ENCODE measurements at places on chromosomes 2 and 18.

GRCh38 chr2:31813016-31813415 is 197.8 kb downstream of the MEMO1 start:
- no peak for DNase-seq

- no peak for DNase-seq
These were observed 504.7 kb downstream of the EIPR1 start for GRCh38 chr2:2872713-2873449.

DNA sequence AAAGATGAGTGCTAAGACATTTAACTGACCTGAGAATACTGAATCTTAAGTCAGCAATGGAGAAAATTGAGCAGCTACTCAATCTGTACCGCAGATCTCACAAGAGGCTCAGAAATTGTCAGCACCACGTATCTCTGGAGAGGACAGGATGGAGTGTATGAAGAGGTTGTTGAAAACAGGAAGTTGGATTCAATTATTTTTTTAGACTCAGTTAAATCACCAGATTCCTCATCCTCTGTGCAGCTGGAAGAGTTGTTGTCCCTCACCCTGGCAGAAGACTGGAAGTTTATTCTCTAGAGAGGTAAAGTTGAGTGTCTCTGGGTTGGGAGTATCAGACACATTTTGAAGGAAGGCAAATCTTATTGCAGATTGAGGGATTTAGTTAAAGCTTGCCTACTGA is 114.9 kb upstream of the NT5C1B start:
- DNase-seq = no peak

DNA sequence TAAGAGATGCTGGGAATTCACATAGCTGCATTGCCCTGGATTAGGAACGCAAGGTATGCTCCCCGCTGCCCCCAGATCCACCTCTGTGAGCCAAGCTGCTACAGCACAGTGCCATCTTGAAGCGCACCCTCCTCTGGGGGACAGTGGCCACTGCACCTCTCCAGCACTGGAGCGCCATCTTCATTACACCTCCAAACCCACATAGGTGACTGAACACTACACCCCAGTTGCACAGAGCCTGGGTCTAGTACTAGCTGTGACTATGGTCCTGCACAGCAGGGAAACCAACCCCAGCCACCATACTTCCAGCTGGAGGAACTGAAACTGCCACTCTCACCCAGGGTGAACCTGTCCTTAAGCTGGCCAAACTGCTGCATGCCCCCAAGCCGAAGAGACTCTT is 84.6 kb downstream of the TMEM237 start:
- DNase-seq = no peak

- DNase-seq = no peak
These were observed 30.3 kb upstream of the AFTPH start for GRCh38 chr2:64493788-64494187.

GRCh38 chr2:172342611-172343010 is 84.8 kb upstream of the ITGA6 start:
- no peak for DNase-seq

- DNase-seq = no peak
These were observed 64.7 kb upstream of the KLF7 start for GRCh38 chr2:207230261-207231105.

DNA sequence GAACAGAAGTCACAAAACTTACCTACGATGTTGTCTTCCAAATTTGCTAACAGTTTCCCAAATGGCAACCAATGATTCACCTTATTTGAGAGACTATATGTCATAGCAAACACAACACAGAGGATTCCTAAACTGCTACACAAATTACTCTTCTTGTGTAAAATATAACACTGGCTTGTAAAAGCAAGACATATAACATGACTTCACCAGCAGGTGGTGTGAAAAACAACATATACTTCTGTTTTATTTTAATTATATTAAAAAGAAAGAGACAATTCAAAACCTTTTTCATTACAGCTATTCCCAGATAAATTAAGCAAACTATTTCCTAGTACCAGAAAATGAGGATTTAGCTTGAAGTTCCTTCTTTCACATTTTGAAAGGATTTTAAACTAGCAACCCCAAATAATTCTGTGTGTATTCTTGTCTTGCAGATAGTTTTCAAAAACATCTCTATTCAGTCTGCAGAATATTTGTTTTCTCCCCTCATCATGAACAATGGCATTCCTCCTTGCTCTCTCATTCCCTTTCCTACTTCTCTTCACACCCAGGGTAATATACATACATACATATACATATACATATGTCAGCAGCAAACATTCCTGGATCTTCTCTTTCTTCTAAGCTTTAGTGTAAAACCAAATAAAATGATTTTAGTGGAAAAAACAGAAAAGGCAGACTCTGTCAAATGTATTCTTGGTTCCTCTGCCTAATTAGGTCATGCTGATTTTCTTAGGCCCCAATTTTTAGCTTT is 62.1 kb downstream of the SCN3A start:
- DNase-seq = peak; percentile 29

DNA sequence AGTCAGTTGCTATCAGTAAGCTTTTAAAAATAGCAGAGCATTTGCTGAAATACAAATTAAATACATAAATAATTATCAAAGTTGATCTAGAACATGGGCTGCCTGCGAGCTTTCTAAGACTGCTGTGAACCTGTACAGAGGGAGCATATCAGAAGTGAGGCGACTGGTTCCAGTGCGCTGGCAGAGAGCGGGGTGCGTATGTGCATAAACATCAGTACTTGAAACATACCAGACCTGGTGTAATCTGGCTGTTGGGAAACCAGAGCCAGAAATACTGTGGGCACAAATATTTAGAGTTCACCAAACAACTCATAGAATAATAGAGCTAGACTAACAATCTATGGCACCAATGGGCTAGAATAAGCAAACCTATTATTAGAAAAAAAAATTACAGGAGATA is 27.3 kb downstream of the PDIA6 start:
- DNase-seq = no peak

DNA sequence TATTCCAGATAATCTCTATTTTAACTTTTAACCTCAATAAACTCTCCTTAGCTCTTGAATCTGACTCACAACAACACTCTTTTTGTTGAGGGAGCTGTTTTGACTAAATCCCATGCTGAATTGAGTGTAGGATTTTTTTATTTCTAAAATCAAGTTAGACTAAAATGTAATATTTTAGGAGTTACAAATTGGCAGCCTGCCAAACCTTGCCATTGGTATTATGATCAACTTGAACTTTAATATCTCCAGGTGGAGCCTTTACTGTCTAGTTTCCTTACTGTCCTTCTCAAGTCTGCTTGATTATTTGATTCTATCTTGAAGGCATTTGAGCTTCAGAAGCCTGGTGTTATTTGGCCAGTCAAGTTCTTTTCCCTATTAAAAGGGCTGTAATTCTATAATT is 8.7 kb downstream of the PIKFYVE start:
- no peak for DNase-seq
